ENCODE measurements at places on chromosomes 16 and 17.

DNA sequence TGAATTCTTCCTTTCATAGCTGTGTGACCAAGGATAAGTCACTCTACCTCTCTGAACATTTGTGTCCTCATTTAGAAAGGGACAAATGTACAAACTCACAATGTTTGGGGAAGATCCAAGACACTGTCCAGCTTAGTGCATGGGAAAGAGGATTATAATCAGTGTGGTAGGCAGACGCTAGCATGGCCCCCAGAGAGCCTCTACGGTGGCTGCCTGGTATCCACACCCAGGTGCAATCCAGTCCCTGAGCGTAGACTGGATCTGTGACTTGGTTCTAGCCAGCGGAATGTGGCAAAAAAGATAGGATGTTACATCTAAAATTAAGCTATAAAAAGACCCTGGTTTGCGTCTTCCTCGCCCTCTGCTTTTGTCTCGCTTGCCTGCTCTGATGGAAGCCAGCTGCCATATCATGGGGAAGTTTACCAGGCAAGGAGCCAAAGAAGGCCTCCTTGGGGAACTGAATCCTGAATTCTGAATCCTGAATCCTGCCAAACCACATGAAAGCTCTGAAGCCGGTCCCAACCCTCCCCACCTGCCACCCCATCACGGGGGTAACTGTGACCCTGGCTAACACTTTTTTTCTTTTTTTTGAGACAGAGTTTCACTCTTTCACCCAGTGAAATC lies 51.7 kb downstream of the PLXDC1 start:
- no peak for DNase-seq

DNA sequence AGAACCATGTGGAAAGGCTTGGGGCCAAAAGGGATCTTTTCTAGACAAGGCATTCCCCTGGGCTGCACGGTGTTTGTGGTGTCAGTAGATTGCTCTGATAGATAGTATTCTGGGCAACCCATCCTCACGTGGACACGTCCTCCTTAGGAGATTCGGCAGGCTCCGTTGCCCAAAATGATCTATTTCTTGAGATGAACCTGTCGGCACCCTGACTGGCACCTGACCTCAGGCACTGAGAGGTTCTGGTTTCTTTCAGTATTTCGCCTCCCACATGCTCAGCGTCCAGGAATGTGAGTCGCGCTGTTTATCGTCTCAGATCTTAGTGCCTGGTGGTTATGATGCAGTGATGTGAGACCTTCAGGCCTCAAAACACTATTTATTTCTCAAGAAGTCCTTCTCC lies 89.7 kb downstream of the MARCHF10 start:
- no peak for DNase-seq

DNA sequence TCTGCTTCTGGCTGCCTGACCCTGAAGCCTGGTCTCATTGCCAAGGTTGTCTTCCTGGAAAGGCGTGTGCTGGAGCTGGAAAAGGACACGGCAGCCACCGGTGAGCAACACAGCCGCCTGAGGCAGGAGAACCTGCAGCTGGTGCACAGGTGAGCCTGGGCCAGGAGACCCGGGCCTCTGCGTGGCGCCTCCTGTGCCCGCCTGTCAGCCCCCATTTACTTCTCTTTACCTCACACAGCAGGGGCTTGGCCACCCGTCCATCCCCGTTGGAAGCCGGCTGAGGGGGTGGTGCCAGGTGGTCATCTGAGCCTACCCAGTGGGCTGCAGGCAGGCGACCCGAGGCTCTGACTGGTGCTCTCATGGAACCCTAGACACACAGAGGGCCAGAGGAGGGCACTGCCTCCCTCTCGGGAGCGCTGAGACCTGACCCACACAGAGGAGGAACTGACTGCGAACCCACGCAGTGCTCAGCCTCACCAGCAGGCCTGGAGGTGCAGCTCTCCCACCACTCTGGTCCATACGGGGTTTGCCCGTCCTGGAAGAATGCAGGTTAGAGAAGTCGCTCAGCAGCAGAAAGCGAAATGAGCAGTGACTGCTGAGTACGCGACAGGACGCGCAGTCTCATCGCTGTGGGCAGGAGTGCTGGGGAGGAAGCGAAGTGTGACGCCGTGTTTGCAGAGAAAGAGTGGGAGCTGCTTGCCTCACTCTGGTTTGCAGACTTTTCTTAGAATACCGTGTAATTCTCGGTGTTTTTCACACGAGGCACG lies 21.9 kb upstream of the CAPN15 start:
- no peak for DNase-seq

DNA sequence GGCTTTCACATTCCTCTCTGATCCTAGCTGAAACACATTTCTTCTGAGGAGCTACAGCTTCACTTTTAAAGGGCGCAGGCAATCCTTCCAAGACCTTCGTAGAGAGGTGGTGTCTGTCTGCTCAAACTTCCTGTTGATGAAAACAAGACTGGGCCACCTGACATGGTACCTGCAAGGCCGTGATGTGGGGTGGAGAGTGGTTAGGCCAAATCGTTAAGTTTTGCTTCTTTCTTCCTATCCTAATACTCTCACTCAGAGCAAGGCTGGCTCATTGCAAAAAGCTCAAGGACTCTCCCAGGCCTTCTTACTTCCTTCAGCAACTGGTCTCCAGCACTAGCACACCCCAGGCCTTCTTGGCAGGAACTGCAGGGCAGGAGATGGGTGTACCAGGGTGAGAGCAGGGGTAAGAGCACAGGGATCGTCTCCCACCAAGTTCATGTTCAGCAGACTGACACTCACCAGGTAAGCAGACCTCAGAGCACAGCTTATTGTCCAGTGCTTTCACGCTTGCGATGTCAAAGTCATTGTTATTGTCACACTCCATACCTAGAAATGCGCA lies 10.9 kb upstream of the FOXJ1 start:
- DNase-seq: no peak

DNA sequence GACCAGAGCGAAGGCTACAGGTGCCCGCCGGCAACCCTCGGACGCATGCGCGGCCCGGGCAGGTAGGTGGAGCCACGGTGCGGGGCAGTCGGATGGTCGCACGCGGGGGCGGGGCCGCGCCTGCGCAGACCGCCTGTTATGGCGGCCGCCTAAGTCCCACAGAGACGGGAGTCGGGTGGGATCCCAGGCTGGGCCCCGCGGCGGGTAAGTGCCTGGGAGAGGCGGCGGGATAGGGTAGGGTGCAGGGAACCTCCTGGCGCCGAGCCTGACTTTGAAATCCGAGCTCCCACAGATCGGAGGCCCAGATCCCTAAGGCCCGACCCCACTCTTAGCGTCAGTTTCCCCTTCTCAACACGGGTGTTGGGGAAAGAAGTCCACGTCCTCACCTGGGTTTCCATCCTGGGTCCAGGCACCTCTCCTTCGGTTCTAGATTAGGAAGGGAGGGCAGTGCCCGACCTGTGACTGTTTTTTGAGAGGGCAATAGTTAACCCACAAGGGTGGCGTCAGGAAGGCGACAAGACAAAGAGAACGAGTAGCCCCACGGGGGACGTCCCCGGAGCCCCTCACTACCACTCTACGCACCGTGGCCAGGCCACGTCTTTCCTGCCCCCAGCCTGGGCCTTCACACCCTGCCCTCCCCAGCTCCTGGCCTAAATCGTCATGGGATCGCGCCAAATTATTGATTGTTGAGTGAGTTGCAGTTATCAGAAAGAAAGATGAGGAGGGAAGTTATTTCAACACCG lies at the start of gene METTL22:
TSS of gene METTL22 (plus strand) at position 127 of the 743 bp plus-strand sequence. CDS start 3,968 bp downstream, outside the sequence.
- DNase-seq: peak; percentile 84

DNA sequence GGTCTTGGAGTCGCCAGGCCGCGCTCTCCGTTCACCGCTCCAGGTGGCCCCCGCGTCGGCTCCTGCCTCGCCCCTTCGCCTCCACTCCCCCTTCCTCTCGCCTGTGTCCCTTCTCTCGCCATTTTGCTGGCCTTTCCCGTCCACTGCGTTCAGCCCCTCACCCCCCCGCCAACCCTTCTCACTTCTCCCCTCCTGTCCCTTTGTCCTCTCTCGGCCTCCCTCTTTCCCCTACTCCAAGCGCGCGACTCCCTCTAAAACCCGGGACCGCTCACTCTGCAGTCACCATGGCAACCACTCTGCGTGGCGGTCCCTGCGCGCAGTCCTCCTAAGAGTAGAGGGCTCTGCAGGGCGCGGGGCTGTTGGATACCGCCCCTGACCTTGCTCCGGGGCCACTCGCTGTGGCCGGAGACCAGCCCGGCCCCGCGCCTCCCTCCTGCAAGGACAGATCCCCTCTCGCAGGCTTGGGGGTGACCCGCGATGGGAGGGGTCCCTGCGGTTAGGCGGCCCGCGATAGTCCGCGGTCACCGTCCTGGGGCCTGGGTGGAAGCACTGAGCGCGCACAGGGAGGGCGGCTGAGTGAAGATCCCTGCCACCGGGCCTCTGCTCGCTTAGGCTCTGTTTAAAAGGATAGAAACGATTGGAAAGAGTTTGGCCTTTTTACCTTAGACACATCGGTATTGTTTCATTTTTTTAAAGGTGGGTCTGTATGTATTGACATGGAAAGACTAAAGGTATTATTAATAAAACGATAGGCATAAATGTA lies 454 bp downstream of the CCDC40 start:
- no peak for DNase-seq

DNA sequence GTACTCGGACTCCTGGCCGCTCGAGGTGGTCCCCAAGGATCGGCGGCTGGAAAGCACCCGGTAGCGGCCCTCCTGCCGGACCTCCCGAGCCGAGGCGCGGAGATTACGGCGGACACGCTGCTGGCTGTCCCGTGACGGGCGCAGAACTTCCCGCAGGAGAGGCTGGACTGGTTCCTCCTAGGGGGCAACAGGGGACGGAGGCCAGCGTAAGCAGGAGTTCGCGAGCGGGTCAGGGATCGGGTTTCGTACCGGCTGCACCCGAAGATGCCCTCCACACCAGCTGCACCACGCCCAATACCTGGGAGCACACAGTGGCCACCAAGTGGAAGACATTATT lies 341 bp downstream of the SLC7A6OS start:
- DNase-seq: no peak

GRCh38 chr16:27314161-27314723 lies 468 bp downstream of the IL4R start:
- no peak for DNase-seq

- no peak for DNase-seq
These were observed 3.5 kb upstream of the NLRC3 start for GRCh38 chr16:3580686-3581085.

DNA sequence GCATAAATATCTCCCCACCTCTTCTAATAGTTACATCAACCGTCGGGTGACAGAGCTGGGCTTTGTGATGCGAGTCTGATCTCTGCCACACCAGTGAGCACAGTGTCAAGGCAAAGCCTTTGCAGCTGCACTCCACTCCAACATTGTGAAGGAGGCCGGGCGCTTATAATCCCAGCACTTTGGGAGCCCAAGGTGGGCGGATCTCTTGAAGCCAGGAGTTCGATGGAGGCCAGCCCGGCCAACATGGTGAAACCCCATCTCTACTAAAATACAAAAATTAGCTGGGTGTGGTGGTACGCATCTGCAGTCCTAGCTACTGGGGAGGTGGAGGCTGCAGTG lies 18.9 kb downstream of the CYB5D2 start:
- no peak for DNase-seq

- DNase-seq: no peak
These were observed 198.6 kb downstream of the AATF start for GRCh38 chr17:37147301-37147812.

DNA sequence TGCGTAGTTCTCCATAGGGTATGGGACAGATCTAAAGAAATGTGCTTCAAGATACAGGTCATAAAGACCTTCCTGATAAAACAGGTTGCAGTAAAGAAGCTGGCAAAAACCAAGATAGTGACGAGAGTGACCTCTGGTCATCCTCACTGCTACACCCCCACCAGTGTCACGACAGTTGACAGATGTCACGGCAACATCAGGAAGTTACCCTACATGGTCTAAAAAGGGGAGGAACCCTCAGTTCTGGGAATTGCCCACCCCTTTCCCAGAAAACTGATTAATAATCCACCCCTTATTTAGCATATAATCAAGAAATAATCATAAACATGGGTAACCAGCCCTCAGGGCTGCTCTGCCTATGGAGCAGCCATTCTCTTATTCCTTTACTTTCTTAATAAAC lies 46.3 kb downstream of the CLEC19A start:
- DNase-seq: no peak

- no peak for DNase-seq
These were observed 6.2 kb upstream of the ACTG1 start for GRCh38 chr17:81518785-81519283.

GRCh38 chr16:51845586-51846305 lies 694.7 kb upstream of the SALL1 start:
- DNase-seq: no peak

DNA sequence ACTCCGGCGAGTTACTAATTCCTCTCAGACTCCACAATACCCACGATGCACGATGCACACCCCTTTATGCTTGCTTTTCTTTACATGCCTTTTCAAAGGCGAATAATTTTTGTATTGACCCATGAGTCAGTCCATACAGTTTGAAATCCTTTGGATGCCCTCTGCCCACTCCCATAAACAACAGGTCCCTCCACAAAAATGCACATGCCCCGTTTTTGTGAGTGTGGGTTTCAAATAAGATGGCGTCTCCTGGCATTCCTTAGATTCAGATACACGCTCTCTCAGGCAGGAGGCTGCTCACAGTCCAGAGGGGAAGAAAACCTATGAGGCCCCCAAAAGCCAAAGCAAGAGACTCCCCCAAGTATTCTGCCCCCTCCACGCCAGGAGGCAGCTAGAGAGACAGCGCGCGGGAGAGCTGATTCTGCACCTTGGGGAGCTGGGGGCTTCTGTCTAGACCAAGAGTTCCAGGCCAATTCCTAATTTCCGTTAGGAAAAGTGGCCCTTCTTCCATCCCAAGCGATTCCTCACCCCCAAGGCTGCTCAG lies 19.6 kb upstream of the HOXB9 start:
- DNase-seq: no peak

DNA sequence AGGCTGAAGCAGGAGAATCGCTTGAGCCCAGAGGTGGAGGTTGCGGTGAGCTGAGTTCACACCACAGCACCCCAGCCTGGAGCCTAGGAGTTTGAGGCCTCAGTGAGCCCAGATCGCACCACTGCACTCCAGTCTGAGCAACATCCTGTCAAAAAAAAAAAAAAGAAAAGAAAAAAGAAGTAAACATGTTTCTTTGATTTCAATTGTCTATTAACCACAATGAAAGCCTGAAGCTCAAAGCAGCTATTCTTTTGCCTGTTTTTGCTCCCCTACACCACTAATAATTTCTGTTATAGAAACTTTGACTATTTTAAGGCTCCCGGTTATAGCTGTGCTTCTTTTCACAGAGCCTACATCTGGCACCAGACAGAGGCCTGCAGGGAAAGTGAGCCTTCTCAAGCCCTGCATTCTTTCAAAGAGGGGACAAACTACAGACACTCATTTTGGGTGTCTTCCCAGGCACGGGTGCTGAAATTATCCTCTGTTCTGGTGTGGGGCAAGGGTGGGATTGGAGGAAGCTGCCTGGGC lies 14.2 kb upstream of the SLC52A1 start:
- peak; percentile 7 for DNase-seq
